ENCODE measurements at places on chromosomes 2 and 18.
A peak's percentile ranks its signal among the peaks of the same experiment; 100 is the strongest.

GRCh38 chr2:123640685-123641335, 384.3 kb upstream of the CNTNAP5 start:
- DNase-seq: no peak

- no peak for DNase-seq
Measured at GRCh38 chr2:232502911-232503808, 15.5 kb upstream of the ECEL1 start.

DNA sequence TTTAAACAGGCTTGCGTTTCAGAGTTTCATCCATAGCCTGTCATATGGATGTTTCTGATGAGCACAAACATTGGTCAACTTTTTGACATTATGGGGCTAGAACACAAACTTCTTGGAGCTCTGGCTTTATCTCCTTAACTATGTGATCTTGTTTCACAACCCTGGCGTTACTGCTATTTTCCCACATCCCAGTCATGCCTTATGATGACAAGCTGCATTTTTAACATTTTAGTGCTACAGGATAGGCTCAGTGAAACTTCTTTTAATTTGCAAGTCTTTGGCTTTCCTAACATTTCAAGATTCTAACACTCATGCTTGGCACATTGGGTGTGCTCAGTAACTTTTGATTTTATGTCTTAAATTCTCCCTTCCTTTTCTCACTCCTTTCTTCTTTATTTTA, 21.0 kb upstream of the PDE1A start:
- no peak for DNase-seq

- no peak for DNase-seq
Measured at GRCh38 chr18:52715991-52716390, 376.0 kb downstream of the DCC start.

GRCh38 chr2:182545420-182546167, 118.8 kb upstream of the PDE1A start:
- no peak for DNase-seq

DNA sequence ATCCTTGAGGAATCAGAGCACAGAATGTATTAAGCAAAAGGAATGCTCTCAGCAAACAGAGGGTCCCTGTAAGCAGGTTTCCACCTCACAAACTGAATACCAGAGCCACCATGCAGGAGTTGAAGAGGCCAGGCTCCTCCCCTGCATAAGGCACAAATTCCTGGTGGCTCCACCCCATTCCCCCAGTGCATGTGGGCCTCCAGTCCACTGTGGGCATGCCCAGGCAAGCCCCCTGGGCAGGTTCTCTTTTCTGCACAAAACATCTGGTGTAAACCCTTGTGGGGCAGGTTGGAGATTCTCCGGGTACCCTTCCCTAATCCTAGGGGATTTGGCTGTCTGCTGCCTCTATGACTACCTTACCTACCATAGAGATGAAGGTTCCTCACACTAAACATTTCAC, 166.5 kb downstream of the PTPRM start:
- DNase-seq: no peak

DNA sequence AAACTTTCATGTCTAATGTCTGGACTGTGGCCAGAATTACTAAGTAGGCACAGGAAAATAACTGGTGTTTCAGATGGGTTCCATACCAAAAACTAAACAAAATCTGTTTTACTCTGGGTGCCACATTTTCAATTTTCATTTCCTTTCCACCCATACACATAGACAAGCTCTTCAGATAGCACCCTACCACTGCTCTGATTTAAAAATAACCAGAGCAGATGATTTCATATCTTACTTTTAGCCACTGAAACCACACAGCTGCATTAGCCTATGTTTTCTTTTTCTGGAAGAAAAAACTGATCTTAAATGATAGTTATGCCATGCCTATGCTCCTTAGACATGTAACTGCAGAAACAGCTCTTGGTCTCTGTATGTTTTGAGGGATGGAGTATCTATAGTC, 647.6 kb downstream of the CPS1 start:
- no peak for DNase-seq

DNA sequence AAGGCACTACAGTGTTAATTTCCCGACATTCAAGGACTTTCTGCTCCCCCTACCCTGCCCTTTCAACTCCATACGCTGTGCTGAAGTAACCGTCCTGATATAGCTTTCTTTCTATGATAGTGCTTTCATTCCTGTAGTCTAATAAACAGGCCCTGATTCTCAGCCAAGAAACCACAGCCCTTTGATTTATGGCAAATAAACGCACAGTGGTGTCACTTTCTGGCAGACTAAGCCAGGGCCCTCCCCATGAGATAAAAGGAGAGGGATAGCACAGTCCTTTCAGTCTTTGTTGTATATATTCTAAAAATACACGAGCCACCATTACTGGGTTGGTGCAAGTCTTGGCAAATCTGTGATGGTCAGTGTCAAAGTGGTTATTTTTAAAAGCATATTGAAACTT, 291.2 kb downstream of the ALPK2 start:
- no peak for DNase-seq

- no peak for DNase-seq
Measured at GRCh38 chr2:230666885-230667712, 45.5 kb upstream of the CAB39 start.

DNA sequence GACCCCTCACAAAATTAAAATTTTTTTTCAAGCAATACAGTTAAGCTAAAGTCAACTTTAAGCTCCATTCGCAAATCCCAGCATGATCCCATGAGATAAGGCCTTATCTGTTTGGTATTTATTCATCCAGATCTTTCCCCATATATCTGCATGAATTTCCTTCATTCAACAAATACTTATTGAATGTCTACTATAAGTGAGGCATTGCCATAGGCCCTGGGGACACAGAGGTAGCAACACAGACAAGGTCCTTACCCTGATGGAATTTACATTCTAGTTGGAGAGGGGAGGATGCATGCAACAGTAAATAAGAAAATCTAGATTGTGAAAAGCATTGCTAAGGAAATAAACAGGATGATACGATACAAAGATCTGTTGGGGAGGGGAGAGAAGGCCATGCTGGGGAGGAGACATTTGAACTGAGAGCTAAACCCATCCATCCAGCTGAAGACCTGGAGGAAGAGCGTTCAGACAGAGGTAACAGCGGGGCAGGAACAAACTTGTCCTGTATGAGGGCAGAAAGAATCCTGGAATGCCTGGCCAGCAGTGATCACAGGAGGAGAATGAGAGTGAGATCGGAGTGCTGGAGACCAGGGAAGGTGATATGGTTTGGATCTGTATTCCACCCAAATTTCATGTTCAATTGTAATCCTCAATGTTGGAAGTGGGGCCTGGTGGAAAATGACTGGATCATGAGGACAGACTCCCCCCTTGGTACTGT, 71.6 kb downstream of the SDC1 start:
- DNase-seq: no peak

GRCh38 chr18:22817844-22818243, 115.3 kb upstream of the RBBP8 start:
- DNase-seq: no peak

GRCh38 chr2:191013932-191014652, at the start of gene STAT1:
Gene STAT1, minus strand, starts transcription at chr2:191014171. Its CDS starts 4,168 bp downstream, at chr2:191010003.
- DNase-seq: peak; percentile 96

DNA sequence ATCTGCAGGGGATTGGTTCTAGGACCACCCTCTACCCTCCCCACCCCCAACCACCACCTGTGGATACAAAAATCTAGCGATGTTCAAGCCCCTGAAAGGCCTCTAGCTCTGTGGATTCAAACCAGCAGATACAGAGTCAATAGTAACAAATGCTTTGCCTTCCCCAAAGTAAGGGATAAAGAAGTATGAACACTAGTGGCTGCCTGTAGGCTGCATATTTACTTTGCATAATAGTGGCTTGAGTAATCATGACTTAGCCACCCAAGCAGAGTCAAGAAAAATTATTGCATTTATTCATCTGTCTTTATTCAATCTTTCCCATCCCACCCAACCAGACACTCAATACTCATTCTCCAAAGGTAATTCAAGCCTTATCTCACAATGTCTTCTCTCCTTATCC, 43.8 kb downstream of the SOCS6 start:
- DNase-seq: no peak

DNA sequence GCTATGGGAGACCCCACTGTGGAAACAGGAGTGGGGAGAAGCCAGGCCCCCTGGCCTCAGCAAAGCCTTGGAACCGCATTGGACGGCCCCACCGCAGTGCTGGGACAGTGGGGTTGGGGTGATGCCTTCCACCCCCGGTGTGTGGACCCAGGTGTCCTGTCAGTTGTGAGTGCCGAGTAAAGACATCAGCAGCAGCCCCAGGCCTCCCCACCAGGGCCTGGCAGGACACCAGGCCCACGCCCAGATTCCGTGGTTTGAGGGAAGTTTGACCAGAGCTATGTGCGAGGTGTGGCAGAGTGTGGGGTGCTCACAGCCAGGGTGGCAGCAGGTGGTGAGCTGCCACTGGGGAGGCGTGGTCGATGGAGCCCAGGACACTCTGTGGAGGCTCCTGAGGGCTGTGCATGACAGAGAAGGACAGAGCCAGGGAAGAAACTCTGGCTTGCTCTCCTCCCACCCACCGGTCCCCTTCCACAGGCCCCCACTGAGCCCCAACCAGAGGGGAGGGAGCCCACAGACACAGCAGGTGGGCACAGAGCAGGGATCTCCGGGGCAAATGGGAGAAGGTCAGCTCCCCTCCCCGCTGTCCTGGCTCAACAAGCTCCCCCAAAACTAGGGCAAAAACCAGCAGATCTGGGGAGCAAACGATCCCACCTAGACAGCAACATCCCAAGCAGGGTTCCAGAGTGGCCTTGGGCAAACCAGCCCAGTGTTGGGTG, 69.1 kb downstream of the TWIST2 start:
- no peak for DNase-seq

DNA sequence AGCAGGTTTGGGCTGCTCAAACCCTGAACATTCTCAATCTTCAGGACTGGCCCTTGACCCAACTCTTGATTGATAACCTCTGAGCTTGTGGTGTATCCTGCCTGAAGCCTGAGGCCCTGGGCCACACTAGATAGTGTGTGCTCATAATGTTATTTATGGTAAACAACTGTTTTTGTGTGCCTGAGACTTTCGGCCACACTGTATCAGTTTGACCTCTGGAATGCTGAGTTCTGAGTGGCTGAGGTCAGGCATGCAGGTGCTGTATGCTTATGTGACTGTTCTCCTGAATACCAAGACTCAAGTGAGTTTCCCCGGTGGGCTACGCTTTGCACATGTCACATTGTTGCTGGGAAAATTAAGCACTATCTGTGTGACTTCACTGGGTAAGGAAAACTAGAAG, 82.2 kb upstream of the RMP24 start:
- no peak for DNase-seq
